GM20000 (cell line): ENCODE measurements at places on chromosomes 12 and 14.
A peak's percentile ranks its signal among the peaks of the same experiment; 100 is the strongest.

GRCh38 chr12:65432114-65432513, 153.6 kb downstream of the MSRB3 start:
- no peak for DNase-seq

- DNase-seq: no peak
Observed at GRCh38 chr14:71693381-71693780, 238.8 kb upstream of the RGS6 start.

- DNase-seq: peak; percentile 98
Observed at GRCh38 chr14:73713803-73714655, at the start of gene PNMA1. TSS of gene PNMA1 (minus strand) at chr14:73714384. CDS start at chr14:73713639, 745 bp downstream.

- no peak for DNase-seq
Observed at GRCh38 chr12:92991134-92991533, 62.0 kb upstream of the EEA1 start.

- no peak for DNase-seq
Observed at GRCh38 chr12:120144215-120144614, 27.7 kb upstream of the RAB35 start.

- DNase-seq: peak; percentile 32
Observed at GRCh38 chr14:69066396-69067171, 86.3 kb downstream of the DCAF5 start.

DNA sequence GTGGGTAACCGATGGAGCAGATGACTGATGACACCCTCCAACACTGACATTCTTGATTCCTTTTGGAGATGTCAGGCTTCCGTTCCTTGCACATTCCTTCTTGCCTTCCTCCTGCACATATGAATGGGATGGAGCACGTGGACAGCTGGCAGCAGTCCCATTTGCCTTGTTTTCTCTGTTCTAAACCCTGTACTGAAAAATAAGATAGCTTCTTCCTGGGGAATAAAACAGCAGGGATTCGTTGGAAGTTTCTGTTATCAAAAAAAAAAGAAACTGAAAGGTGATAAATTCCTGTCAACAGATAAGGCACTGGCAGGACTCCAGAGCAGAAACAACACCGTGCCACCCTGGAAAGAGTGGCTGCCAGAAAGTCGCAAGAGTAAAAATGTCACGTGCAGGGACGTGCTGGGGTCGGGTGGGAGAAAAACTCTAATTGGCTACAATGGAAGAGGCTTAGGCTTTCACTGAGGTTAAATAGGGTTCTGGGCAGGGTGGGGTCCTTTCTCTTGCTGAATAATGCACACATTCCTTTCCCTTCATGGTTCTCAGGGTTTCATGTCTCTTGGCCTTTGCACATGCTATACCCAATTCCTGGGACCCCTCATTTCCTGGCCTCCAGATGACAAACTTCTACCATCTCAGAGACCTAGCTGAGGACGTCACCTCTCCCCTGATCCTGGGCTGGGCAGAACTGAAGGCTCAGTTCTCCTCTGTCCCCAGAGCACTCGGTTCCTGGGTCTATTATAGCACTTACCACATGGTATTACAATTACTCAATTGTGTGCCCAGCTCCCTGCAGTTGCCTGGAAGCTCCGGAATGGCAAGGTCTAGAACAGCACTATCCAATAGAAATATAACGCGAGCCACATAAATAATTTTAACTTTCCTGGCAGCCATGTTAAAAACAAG, 7.0 kb upstream of the NUAK1 start:
- no peak for DNase-seq

DNA sequence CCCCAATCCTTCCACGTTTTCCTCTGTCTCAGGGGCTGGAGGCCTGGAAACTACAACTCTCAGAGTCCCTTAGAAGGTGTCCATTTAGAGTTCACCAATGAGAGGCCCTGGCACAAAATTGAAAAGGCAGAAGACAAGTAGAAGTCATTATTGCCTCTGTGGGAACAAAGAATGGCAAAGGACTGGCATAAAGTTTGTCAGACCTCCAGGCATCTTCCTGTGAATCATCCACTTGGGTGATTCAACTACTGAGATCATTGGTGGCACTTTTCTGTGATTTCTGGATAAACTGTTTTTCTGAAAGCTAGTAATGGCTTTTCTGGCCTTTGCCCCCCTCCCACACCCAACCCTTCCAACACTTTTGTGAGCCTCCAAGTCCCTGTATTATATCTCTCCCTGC, 42.6 kb upstream of the C12orf42 start:
- no peak for DNase-seq

- DNase-seq: no peak
Observed at GRCh38 chr12:14635776-14636175, 60.6 kb downstream of the GUCY2C start.

DNA sequence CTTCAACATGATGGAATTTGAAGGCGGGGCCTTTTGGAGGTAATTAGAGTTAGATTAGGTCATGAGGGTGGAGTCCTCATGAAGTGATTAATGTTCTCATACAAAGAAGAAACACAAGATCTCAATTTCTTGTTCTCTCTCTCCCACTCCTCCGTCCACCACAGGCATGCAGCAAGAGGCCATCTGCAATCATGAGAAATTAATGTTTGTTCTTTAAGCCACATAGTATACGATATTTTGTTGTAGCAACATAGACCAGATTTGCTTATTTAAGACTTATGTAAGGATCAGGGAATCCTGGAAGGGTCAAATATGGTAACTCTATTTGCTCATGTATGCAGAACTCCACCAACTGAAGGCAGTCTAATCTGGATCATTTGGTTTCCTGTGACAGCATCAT, 429.0 kb downstream of the LRIG3 start:
- no peak for DNase-seq

DNA sequence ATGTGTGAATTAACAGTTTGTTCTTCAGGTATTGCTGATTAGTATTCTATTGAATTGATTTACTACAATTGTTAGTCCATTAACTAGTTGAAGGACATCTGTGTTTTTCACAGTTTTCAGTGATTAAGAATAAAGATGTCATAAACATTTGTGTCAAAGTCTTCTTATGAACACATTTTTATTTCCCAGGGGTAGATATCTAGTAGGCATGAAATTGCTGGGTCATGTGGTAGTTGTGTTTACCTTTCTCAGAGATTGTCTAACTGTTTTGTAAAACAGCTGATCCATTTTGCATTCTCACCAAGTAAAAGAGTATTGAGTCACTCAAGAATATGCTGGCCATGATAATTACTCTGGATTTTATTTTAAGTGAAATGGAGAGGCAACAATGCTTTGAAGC, 1145.3 kb downstream of the FSCB start:
- DNase-seq: no peak

DNA sequence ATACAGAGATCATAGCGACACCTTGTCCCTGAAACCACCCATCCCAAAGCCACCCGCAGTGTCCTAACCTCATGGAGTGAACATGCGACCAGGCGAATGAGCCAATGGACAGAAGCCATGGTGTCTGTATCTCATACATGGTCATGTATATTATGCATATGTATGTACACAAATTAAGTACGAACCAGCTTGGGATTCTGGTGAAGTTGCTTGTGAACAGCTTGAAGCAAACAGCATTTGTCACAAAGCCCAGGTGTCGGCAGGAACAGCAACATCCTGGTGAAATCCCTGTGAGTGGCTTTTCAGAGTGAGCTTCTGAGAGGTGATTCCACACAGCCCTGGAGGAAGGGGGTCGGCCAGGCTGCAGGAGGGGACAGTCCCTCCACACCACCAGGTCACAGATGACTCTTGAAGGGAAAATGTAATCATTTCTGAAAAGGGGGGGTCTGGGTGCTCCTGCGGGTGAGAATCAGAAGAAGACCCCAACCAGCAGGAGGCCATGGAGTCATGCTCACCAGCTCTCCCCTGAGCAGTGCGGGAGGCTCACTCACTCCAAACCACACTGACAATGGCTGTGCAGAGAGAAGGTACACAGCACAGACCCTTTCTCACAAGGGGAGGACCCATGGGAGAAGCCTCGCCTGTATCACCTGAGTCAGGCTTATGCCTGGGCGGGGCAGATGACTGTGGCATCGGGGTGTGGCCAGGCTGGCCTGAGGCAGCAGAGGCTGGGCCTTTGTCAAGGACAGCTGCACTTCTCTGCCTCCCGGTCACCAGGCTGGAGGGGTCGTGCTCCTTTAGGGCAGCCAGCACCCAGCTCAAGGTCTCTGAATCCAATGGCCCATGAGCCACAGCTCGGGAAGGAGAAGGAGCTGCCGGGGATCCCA, 14.3 kb downstream of the CHGA start:
- DNase-seq: no peak

GRCh38 chr14:95095996-95096395, 61.3 kb downstream of the DICER1 start:
- DNase-seq: no peak

DNA sequence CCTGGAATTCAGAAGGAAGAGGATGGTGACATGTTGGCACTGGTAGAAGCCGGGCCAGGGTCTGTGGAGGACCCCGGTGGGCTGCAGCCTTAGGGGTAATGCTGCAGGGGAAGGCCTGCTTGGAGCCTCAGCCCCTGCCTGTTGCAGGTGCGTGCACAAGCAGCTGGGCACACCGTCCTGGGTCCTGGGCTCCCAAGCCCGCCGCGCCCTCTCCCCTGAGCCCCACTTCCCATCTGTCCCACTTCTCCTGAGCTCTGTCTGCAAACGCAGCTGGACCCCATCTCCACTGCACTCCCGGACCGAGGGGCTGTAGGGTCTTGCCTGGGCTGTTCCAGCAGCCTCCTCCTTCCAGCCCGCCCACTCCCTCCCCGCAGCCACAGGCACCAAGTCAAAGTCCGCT, 116.8 kb downstream of the GLT1D1 start:
- DNase-seq: no peak

DNA sequence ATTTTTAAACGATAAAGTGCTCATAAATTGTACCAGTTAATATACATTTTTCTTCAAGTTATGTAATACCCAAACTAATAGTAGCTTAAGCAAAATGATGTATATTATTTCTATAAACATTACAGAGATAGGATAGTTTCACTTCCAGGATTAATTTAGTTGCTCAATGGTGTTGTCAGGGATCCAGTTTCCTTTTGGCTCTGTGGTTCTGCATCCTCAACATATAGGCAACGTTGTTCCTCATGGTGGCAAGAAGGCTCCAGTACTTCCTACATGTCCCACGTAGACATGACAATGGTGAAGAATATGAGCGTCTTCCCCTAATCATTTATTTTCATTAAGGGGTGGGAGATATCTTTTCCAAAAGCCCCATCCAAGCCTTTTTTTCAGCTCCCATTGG, 60.7 kb upstream of the DCD start:
- DNase-seq: no peak

DNA sequence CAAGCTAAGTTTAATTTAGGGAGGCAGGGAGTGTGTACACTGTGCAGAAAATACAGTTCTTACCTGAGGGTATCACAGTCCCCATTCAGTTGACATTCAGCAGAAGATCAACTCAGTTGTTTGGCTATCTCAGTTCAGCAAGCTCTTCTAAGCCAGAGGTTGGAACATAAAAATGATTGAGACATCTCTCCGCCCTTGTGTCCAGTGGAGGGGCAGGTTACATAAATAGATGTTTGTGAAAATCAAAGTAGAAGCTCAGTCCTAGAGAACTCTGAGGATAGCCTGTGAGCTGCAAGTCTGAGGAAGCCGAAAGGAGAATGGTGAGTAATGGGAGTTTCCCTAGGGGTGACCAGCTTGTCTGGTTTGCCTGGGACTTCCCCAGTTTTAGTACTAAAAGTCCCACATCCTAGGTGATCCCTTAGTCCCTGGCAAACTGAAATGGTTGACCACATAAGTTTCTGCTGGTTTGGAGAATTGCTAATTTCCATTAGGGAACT, 251.4 kb upstream of the ATP2B1 start:
- DNase-seq: peak; percentile 54

GRCh38 chr12:51823875-51824565, 24.5 kb downstream of the FIGNL2 start:
- no peak for DNase-seq

GRCh38 chr12:84411031-84411430, 501.6 kb downstream of the SLC6A15 start:
- DNase-seq: no peak

GRCh38 chr12:120500581-120500980, 4.7 kb downstream of the DYNLL1 start:
- DNase-seq: no peak

GRCh38 chr14:85239791-85240190, 290.2 kb upstream of the FLRT2 start:
- no peak for DNase-seq

- DNase-seq: no peak
Observed at GRCh38 chr12:109729371-109729781, 15.8 kb downstream of the FAM222A start.

GRCh38 chr12:39227218-39227617, 215.7 kb downstream of the KIF21A start:
- no peak for DNase-seq

- peak; percentile 93 for DNase-seq
Observed at GRCh38 chr14:22886500-22887259, 3.7 kb downstream of the REM2 start.

- DNase-seq: peak; percentile 36
Observed at GRCh38 chr12:13661005-13661887, 320.2 kb downstream of the GRIN2B start.

- DNase-seq: no peak
Observed at GRCh38 chr14:89128311-89129026, 288.6 kb downstream of the FOXN3 start.

DNA sequence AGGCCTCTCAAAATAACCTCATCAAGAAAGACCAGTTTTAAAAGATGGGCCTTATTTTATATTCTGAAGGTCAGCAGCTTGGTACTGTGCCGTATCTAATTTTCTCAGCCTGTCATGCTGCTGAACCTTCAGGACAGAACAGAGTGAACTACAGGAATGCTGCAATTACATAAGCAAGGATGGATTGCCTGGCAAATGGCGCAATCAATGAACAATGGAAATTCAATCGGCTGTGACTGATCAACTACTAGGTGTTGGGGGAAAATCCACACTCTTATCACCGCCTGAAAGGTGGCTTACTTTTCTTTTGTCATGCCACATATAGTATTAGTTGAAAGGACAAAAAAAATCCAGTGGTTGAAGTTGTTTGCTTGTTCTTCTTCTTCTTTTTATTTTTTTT, 8.5 kb downstream of the ACSS3 start:
- DNase-seq: no peak

DNA sequence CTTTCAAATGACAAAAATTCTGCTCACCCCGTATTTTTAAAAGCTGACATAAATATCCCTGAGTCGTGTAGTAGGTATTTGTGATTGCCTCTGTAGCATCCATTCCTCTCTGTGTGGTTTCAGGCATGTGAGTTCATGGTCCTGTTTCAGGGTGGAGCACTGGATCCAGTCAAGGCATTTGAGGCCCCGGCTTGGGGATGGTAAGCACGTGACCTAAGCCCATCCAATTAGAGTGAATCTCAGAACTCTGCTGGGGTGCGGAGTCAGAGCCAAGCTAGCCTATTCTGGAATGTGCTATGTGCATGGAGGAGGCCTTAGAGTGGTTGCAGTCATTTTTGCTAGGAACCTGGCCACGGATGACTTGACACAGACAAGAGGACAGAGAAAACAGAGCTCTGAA, 4.3 kb upstream of the CSRP2 start:
- no peak for DNase-seq

DNA sequence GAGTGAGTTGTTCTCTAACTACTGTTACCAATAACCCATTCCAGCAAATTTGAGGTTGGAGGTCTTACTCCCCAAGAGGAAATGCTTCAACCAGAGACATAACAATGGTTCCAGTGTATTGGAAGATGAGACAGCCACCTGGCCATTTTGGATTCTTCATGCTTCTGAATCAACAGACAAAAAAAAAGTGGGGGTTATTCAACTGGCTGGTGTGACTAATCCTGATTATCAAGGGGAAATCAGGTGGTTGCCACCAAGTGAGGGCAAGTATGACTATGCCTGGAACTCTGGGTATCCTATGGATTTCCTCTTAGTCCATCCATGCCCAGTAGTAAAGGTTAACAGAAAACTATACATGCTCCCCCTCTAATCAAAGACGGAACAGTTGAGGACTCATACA, 29.9 kb upstream of the ZNF641 start:
- no peak for DNase-seq
